ENCODE measurements at places on chromosomes 16 and 17.

DNA sequence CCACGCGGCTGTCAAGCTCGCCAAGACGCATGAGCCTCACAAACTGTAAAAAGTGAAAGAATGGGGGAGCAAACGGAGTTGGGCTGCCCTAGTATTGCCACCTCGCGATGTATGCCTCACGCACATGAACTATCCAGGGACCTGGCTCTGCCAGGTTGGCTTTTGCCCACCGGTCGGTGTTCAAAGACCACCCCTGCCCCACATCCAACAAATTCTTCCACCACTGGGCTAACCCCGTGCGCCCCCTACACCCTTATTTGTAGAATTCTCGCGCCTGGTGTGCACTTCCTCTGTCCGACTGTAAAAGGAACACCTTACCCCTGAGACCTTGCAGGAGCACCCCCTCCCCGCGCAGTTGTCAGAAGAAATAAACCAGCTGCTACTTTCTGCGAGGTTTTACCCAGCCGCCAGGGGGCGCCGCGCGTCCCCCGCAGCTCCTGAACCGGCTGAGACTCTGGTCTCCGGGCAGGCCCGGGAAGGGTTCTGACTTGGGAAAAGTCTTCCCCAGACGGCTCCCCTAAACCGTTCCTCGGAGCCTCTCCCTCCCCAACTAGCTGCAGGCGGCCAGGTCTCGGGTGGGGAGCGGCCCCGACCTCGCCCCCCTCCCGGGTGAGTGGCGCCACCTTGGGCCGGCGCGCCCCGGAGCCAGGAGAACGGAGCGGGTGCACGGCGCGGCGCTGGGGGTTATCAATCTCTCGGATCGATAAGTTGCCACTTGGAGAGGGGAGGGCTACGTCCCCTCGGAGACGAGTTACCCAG, 1.7 kb upstream of the ZNF423 start:
- DNase-seq: no peak

GRCh38 chr16:88383401-88384221, 852 bp downstream of the ZNF469 start:
- no peak for DNase-seq

GRCh38 chr16:305916-306626, 23.1 kb downstream of the PDIA2 start:
- no peak for DNase-seq

GRCh38 chr17:75096082-75096625, 8.4 kb downstream of the SLC16A5 start:
- no peak for DNase-seq

DNA sequence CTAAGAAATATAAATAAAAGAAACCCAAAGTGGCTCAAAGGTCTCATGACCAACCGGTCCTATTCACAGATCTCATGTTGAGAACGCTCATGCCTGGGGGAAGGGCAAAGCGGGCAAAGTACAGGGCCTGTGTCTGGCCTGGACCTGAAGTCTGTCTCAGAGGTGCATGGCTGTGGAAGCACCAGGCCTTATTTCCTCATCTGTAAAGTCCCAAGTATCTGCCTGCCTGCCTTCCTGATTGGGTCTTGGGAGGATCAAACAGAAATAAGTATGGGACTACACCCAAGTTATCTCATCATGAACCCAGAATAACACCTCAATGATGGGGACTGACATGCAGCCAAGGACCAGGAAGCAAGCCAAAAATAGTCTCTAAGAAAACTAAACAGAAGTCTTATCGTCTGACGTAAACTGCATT, 14.2 kb downstream of the AXIN2 start:
- DNase-seq: no peak

DNA sequence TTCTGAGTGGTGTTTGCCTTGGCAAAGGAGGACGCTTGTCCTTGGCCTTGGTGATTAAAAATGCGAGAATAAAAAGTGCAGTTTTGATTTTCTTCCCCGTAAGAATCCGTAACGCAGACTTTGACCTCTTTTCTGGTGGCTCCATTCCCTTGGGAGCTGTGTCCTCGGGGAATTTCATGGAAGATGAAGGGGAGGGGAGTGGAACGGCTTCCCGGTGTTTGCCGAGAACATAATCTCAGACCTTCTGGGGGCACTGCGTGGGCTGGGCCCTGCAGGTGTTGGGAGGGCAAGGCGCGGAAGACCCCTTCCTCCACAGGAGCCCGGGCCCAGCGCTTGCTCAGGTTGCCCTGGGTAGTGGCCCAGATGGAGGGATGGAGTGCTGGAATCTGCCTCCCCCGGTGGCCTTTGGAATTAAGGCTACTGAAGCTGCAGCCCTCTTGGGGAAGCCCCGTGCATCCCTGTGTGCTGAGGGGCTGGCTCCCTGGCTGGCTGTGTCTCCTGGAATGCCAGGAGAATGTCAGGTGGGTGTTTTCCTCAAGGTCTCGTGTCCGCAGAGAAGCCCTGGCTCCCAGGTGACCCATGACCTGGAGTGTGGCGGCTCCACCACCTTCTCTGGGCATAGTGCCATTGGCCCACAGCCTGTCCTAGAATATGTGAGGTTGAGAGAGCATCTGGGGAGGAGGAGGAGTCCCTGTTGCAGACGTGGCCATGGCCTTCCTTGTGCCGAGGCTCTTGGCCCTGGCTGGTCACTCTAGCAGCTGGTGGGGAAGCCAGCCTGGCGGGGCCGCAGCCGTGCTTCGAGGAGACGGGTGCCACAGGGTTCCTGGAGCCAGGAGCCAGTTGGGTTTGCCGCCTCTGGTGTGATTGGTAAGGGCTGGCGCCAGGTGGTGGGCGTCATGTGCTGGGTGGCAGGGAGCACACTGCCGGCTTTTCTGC, 3.1 kb downstream of the BAIAP2 start:
- DNase-seq: no peak

GRCh38 chr16:4358831-4359561, 7.9 kb upstream of the PAM16 start:
- DNase-seq: peak; percentile 53

GRCh38 chr16:13492046-13492445, 427.9 kb upstream of the ERCC4 start:
- DNase-seq: no peak

GRCh38 chr17:81094509-81095382, 59.8 kb downstream of the BAIAP2 start:
- peak; percentile 80 for DNase-seq

DNA sequence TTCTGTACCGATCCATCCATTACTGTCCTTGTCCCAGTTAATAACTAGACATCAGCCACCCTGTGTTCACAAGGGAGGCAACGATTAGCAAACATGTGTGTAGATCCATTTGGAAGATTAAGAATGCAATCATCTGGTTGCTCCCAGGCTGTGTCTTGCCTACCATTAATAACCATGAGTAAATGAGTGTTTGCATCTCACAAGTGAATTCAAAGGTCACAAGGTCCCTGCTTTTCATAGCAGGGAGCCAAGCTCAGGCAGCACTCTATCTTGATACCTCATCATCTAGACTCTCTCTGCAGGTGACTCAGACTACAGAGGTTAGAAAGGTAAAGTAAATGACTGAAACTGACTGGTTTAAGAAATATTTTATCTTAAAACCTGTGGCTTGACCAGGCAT, 25.3 kb downstream of the VWA3A start:
- DNase-seq: no peak

- no peak for DNase-seq
Measured at GRCh38 chr17:77869041-77869599, 89.4 kb upstream of the TNRC6C start.

DNA sequence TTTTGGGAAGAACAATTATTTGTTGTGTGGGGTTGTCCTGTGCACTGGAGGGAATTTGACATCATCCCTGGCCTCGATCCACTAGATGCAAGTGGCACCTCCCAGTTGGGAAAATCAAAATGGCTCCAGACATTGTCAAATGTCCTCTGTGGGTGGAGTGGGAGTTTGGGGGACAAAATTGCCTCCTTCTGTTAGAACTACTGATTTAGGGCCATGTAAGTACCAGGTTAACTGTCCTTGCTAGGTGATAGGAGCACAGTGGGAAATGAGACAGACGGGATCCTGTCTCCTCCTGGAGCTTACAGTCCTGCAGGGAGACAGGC, 56.8 kb downstream of the ARHGAP23 start:
- DNase-seq: no peak

DNA sequence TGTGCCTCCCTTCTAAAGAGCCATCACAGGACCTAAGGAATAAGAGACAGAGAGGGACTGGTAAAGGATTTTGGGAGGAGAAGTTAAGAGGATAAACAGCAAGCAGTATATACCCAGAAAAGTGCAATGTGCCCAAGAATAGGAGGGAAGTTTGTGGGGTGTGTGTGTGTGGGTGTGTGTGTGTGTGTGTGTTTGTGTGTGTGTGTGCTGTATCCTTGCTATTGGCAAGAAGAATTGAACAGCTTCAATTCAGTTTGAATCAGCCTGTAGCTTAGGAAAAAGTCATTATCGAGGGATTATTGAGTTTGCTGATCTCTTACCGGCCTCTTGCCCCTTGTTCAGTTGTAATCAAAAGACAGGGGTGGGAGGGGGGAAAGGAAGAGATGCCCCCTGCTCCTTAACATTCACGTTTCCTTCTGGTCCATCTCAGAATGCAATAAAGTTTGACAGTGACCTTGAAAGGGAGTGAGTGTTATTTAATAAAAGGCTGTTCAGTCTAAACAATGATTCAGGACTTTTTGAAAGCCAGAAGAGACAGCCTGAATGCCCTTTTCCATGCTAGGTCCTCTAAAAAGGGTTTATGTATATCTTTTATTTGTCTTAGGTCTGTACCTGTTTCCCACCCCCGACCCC, 23.9 kb upstream of the MAPT start:
- no peak for DNase-seq

DNA sequence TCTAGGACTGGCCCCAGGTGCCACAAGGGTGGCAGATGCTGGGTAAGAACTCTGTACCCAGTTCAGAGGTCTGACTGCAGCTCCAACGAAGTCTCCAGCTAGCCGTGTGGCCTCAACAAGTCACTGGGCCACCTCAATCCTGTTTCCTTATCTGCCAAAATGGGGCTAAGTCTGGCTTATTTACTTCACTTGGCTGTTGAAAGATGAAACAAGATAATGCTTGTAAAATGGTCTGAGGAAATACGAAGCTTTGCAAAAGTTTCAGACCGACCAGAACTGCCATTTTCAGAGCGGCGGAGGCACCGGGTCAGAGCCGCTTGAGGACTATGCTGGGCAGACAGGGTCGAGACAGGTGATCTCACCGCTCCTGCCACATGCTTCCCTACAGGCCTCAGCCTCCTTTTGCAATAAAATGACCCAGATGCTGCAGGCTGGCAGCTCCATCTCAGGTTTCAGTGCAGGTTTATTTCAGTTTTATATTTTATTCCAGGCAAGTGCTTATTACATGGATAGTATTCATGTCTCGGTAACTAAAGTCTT, 17.2 kb downstream of the MNT start:
- no peak for DNase-seq

DNA sequence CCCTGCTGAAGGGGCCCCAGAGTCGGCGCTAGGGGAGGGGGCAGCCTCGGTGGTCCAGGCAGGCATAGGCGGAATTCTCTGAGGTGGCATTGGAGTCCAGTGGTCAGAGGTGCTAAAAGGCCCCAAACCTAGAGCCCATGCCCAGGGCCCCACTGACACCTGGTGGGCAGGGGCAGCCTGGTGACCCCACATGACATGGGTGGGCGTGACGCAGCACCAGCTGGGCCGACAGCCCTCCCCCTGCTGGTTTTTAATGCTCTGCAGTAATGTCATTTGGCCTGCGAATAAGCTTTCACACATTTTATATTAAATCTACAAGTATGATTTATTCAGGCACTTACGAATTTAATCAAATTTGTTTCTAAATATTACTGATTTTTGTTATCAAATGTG, 2.1 kb upstream of the RNPS1 start:
- DNase-seq: no peak

DNA sequence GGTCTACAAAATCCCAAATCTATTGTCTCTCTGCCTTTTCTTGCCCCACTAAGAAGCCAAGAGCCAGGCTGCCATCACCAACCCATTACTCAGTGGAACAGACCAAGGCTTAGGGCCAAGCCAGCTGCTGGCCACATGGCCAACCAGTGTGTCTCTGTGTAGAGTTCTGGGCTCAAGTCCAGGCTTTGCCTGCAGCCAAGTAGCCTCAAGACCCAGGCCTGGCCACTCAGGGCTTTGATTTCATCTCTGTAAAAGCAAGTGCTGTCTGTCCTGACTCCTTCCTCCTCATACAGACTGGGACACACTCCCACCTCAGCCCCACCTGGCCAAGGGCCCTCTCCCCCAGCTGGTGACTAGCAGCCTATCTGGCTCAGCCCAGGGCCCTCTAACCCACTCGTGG, 14.6 kb downstream of the SREBF1 start:
- no peak for DNase-seq

DNA sequence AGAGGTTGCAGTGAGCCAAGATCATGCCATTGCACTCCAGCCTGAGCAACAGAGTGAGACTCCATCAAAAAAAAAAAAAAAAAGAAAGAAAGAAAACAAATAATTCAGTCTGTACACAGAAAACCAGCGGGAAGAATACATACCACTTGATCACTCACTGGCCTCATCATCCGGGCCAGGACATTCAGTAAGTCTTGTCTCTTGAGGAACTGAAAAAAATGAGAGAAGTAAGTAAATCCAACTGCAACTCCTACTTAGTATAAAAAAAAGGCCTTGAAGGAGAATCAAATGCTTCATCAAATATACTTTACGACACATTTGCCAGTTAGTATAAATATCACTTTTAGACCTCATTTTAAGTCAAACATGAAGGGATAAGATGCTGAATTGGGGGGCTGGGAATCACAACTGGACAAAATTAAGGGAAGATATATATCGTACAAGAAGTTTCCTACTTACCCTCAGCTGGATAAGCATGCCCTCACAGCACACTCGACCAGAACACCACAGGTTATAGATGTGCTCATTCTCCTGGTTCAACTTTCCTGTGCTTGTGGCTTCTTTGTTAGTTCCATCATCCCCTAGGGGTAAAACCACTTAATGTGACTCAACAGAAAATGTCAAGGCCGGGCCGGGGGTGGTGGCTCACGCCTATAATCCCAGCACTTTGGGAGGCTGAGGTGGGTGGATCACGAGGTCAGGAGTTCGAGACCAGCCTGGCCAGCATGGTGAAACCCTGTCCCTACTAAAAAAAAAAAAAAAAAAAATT, 12.4 kb downstream of the CCDC47 start:
- no peak for DNase-seq

GRCh38 chr17:51455931-51456330, 195.6 kb downstream of the UTP18 start:
- no peak for DNase-seq

DNA sequence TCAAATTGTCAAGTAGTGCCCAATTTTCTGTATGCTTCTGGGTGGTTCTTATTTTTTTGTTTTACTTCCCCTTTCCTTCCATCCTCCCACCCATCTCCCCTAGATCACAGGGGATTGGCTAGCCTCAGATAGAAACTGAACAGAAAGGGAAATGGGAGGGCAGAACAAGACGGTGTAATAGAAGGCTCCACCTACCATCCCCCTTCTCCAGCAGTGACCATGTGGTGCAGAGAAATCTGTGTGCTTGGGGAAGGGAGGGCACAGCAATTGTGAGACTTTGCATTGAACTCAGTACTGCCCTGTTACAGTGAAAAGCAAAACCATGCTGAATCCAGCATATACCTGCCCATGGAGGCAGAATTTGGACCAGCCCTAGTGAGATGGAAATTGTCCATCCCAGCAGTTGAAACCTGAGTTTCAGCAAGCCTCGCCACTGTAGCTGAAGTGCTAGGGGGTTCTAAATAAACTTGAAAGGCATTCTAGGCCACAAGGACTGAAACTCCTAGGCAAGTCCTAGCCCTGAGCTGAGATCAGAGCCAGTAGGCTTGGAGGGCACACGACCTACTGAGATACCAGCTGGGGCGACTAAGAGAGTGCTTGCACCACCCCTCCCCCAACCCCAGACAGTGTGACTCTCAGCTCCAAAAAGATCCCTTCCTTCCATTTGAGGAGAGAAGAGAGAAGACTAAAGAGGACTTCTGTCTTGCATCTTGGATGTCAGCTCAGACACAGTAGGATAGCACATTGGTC, 5.2 kb downstream of the SLFN11 start:
- DNase-seq: no peak

GRCh38 chr16:67387479-67388079, 5.7 kb downstream of the TPPP3 start:
- no peak for DNase-seq

Data from stimulated activated CD8-positive, alpha-beta memory T cell treated with anti-CD3 and anti-CD28 coated beads, Interleukin-7, amount 100 ng/mL, for 24 hours (primary cell).